ENCODE measurements at places on chromosomes 5 and 9. TPM values are rescaled to one million over a fixed set of nuclear protein-coding genes. Genes with fewer than 3 reads are reported as not detected.

DNA sequence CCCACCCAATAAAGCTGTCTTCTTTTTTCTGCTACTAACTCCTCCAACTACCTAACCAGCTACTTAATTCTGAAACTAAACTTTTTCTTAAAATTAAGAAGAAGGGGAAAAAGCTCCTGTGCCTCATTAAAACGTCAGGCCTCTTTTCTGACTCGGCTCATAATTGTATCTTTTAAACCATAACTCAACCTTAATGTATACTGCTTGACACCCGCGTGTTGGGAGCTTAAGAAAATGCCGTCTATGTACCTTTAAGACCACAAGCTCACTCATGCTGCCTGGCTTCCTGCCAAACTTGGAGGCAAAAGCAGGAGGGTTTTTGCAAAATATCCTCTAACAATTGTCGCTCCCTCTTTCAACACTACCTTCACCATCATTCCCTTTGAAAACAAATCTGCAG, 5.0 kb downstream of the EBF1 start:
- H3K27ac ChIP-seq = no peak overlapping the region
- H3K4me3 ChIP-seq = no peak overlapping the region
- H3K4me1 ChIP-seq = peaks cover 23% of the 10 kb centered on the region
- H3K36me3 ChIP-seq = no peaks in the 10 kb centered on the region
- H3K27me3 ChIP-seq = peaks cover 63% of the 10 kb centered on the region
- DNase-seq = peak; percentile 80

DNA sequence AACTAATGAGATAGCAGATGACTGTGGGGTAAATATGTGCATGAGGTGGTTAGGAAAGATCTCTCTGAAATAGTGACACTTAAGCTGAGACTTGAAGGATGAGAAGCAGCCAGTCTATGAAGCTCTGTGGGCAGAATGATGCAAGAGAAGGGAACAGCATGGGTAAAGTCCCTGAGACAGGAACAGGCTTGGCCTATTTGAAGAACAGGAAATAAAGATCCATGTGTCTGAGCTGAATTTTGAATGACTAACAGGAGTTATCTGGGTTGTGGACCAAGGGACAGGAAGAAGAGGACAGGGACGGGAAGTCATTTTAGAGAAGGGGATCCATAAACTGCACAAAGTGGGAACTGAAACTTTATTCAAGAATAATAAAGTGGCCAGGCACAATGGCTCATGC, 25.6 kb upstream of the HMGCS1 start:
- no peak for DNase-seq
- H3K27me3 ChIP-seq = no peaks in the 10 kb centered on the region
- H3K27ac ChIP-seq = no peak overlapping the region

- no peaks in the 10 kb centered on the region for H3K36me3 ChIP-seq
- no peak for DNase-seq
- peak overlapping the region; percentile 76 for H3K4me3 ChIP-seq
- H3K27ac ChIP-seq = no peak overlapping the region
Observed at GRCh38 chr5:160312960-160313727, 780 bp upstream of the CCNJL start.

DNA sequence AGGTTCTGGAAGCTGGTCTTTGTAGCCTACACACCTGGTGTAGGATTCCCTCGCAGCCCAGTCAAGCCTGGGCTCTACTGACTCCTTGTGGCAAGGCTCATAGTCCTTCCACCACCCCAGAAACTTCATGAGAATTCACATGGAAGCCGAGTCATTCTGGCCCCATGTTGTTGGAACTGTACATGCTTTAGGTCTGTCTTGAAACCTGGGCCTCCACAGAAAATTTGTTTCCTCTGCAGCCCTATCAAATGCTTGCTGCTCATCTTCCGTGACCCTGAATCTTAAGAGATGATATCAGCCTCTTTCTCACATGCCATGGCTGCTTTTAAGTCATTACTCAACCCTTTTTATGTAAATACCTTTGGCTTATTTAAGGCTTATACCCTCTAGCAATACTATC, 113.4 kb upstream of the GRHPR start:
- peaks cover 21% of the 10 kb centered on the region for H3K36me3 ChIP-seq
- peak; percentile 72 for DNase-seq
- H3K4me1 ChIP-seq = peaks cover 4% of the 10 kb centered on the region
- H3K27me3 ChIP-seq = no peaks in the 10 kb centered on the region
- H3K27ac ChIP-seq = no peak overlapping the region

- DNase-seq = no peak
- no peaks in the 10 kb centered on the region for H3K36me3 ChIP-seq
- H3K4me1 ChIP-seq = no peaks in the 10 kb centered on the region
- H3K4me3 ChIP-seq = no peak overlapping the region
Observed at GRCh38 chr9:14405176-14405706, 91.3 kb upstream of the NFIB start.

DNA sequence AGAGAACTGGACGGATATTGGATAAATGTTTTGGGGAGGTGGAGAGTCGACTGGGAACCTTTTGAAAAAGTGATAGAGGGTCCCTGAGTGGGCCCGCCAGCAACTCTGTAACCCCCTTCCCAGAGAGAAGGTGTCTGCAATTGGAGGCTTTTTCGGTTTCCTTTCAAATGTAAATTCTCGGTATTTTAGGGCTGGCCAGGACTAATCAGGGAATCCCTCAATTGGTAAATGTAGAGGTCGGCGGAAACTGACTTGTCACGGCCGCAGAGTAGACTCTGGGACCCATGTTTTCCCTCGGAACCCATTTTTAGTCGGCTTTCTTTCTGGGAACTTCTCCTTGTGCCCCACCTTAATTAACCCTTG, 524 bp downstream of the CCNB1 start:
- DNase-seq = no peak
- peak overlapping the region; percentile 95 for H3K27ac ChIP-seq
- H3K36me3 ChIP-seq = peaks cover 43% of the 10 kb centered on the region
- H3K4me1 ChIP-seq = peaks cover 35% of the 10 kb centered on the region
- H3K4me3 ChIP-seq = peak overlapping the region; percentile 98

DNA sequence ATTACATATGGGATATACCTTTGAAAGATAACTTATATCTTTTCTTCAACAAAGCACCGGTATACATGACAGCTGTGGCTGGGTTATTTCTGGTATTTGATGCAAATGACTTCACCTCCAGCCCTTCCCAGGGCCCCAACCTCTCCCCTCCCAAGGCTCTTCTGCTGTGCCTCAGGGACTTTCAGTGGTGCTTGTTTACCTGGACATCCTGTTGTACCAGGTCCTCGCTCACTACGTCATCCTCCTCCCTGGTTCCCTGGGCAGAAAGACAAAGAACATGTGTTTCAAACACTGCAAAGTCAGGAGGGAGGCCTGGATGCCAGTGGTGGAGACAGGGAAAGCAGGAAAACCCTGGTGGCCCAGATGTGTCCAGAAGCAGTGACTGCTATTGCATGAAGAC, 23.4 kb downstream of the ANXA6 start:
- peak overlapping the region; percentile 58 for H3K27ac ChIP-seq
- peaks cover 53% of the 10 kb centered on the region for H3K4me1 ChIP-seq
- H3K36me3 ChIP-seq = peaks cover 91% of the 10 kb centered on the region
- H3K27me3 ChIP-seq = no peaks in the 10 kb centered on the region
- DNase-seq = no peak

DNA sequence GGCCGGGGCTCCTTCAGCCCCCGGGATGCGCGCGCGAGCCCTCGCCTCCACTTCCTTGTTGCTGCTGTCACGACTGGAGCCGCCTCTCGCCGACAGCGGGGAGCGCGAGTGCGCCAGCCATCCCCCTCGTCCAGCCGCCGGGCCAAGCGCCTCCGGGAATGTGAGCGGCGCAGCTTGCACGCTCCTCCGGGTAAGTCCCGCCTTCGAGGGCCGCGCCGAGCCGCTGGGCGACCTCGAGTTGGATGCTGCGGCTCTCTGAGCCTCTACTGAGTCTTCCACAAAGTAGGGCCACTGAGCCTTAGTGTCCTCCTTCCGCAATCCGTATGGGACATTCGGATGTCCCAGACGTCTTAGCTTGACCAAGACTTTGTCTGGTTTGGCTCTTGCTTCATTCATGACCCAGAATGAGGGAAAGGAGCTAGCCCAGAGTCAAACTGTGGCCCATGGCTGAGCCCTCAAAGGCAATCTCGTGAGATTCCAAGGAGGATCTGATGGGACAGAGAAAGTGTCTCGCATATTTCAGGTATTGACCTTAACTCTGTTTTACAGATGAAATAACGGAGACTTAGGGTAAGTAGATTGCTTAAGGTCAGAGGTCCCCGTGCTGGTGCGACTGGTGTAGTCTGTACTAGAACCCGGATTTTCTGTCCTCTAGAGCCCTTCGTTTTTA, 586 bp downstream of the HMGXB3 start:
- peak overlapping the region; percentile 86 for H3K4me3 ChIP-seq
- H3K36me3 ChIP-seq = peaks cover 27% of the 10 kb centered on the region
- H3K4me1 ChIP-seq = peaks cover 41% of the 10 kb centered on the region
- no peaks in the 10 kb centered on the region for H3K27me3 ChIP-seq
- DNase-seq = peak; percentile 84

DNA sequence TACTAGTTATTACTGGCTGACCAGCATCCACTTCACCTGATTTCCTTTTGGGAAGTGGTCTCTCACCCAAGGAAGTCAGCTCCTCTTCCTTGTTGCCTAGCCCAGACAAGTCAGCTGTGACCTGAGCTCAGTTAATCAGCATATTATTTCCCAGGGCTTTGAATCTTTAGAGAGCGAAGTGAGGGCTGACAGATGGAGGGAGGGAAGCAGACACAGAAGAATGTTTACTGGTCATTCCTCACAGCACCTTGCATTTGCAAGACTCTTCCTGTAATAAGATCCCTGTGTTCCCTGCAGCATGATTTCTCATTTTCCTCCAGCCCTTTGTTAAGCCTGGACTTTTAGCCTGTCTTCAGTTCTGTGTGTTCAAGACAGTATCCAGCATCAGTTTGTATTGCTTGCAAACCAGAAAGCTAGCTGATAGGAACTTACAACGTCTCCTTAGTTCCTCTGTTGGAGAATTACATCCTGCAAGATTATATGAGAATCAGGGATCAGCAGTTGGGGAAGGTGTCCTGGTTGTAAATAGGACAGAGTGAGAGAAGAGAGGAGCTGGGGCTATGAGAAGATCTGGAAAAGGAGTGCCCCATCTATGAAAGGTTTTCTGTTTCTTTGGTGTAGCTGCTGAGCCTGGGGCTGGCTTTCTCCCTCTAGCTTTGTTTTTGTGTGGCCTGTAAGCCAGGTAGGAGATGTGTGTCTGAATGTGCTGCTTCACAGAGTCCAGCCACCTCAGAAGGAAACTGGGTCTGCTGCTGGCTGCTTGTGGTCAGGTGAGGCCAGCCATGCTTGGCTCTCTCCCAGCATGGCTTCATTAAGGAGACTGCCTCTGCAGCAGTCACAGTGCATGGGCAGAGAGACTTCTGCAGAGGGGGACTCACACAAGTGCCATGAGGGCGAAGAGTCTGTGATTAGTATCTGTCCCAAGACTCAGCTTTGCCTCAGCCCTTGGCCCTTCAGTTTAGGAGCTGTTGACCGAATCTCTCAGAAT, 50.3 kb downstream of the MAN2A1 start:
- DNase-seq = no peak
- H3K36me3 ChIP-seq = peaks cover 21% of the 10 kb centered on the region
- peak overlapping the region; percentile 15 for H3K27ac ChIP-seq
- H3K4me1 ChIP-seq = peaks cover 15% of the 10 kb centered on the region
- H3K4me3 ChIP-seq = no peak overlapping the region

- peaks cover 32% of the 10 kb centered on the region for H3K36me3 ChIP-seq
- H3K4me3 ChIP-seq = no peak overlapping the region
- H3K27ac ChIP-seq = peak overlapping the region; percentile 65
- H3K4me1 ChIP-seq = peaks cover 7% of the 10 kb centered on the region
- no peak for DNase-seq
- H3K27me3 ChIP-seq = no peaks in the 10 kb centered on the region
Observed at GRCh38 chr9:136721339-136722092, 9.1 kb downstream of the DIPK1B start.

GRCh38 chr9:115367780-115368525, 250.0 kb upstream of the TNC start:
- no peak overlapping the region for H3K4me3 ChIP-seq
- H3K27me3 ChIP-seq = peaks cover 3% of the 10 kb centered on the region
- no peaks in the 10 kb centered on the region for H3K36me3 ChIP-seq
- H3K27ac ChIP-seq = no peak overlapping the region
- no peaks in the 10 kb centered on the region for H3K4me1 ChIP-seq
- no peak for DNase-seq

DNA sequence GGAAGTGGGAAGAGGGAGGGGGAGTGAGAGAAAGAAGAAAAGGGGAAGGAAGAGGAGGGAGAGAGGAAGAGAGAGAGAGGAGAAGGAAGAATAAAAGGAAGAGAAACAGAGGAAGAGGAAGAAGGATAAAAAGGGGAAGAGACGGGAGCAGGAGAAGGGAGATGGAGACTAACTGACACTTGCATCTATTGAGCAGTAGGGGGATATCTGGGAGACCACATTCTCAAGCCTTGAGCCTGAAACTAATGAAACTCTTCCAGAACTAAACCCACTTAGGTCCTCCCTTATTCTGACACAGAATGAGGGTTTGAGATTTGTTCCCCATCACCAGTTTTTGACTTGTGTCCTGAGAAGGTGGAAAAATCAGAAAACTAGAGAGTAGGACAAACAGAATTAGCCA, 533.3 kb downstream of the CDH12 start:
- no peak overlapping the region for H3K27ac ChIP-seq
- no peak overlapping the region for H3K4me3 ChIP-seq
- H3K4me1 ChIP-seq = no peaks in the 10 kb centered on the region
- no peaks in the 10 kb centered on the region for H3K27me3 ChIP-seq

DNA sequence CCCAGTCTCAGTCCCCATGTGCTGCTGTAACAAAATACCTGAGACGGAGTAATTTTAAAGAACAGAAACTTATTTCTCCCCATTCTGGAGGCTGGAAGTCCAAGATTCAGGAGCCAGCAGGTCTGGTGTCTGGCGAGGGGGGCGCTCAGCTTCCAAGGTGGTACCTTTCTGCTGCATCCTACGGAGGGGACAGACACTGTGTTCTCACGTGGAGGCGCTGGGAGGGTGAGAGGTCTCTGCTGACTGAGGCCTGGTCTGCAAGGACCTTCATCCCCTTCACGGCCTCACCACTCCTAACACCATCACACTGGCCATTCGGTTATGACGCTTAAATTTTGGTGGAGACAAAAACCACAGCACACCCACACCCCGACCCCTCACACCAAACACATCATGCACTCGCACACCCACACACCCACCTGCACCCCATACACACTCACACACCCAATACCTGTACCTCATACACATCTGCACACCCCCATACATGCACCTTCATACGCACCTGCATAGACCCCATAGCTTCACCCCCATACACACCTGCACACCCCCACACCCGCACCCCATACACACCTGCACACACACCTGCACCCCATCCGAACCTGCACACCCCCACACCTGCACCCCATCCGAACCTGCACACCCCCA, 9.8 kb upstream of the ZDHHC11 start:
- no peaks in the 10 kb centered on the region for H3K27me3 ChIP-seq
- no peak overlapping the region for H3K4me3 ChIP-seq

Gene TCF7
- total RNA-seq = 113 TPM

Gene PRRT1B
- total RNA-seq = not detected

Gene COL27A1
- 9.7 TPM for total RNA-seq

Gene IL4
- 20.5 TPM for total RNA-seq
